ENCODE measurements at places on chromosomes 3 and 15.

DNA sequence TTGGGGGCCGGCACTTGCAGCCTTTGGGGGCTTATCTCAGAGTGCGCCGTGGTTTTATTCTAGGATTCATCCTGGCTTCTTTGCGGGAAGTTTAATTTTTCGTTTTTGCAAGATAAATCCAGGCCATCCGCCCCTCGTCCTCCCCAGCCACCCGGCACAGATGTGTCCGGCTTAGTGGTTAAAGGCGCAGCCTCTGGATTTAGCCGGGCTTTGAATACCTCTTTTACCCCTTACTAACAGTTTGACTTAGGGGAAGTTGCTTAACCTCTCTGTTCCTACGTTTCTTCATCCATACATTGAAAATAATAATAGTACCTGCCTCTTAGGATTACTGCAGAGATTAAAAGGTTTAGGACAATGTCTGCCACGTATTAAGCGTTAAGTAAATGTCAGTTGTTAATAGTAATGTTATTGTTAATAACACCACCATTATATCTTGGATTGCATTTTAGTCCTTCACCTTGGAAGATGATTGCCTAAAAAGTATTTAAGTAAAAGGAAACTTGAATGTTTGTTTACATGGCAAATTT is 714 bp downstream of the ECT2 start:
- peak; percentile 36 for DNase-seq

GRCh38 chr3:33458446-33458845 is 18.2 kb upstream of the UBP1 start:
- no peak for DNase-seq

- no peak for DNase-seq
Measured at GRCh38 chr3:77795013-77795412, 755.1 kb downstream of the ROBO2 start.

DNA sequence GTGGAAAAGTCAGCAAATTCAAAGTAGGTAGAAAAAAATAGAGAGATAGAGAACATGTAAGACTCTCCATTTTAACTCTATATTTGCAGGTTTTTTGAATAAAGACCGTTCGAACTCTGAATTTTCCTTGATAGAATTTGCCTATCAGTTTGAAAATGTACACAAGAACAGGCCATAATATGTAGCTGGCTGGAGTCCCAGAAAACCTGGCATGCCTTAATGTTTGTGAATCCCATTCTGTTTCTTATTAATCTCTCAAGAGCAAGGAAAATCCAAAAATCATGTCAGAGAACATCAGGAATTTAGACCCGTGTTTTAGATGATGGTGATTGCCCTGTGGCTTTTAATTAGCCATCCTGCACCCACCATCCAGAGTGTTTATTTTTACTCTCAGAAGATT is 7.2 kb upstream of the CFAP161 start:
- DNase-seq, result no peak

DNA sequence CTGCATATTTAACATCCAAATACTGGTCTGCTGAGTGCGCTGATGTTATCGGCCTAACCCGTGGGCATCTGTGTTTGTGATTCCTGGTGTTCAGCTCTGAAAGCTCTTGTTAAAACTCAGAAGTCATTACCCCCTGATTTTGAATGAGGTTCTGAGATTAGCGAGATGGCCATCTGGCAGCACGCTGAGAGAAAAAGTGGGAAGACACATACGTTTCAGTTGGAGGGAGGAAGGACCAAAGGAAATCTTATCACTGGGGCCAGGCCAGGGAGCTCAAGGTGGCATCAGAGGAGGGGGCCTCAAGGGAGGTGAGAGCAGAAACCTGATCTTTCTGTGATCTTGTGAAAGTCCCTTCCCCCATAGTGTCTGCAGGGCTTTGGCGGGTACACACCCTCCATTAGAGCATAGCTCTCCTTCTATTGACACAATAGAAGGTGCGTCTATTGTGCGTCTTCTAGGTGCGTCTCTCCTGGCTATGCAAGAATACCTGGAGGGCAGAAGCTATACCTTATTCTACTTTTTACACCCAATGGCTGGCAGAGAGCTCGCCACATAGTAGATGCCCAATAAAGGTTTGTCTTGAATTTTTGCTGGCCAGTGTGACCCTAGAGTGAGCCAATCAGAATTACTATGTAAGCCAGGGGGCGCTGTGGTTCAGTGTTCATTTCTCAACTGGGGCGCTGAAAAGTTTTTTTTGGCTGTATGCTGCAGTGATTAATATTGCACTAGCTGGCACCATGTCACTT is 182.4 kb downstream of the SHQ1 start:
- DNase-seq, result peak; percentile 36

DNA sequence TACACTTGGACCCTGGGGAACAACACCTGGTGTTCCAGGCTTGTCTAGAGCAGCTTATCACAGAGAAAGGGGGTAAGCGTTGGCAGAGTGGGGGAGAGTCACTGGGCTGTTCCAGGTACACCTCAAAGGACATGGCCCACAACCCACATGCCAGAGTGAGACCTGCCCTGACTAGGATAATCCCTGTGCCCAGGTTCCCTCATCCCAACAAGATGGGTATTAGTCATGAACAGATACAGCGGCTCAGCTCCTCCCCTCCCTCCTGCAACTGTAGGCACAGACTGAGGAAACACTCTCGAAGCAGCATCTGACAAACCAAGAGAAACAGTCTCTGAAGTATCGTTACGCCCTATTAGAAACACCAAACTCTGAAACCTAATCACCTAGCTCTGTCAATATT is 32.1 kb upstream of the RPS17 start:
- DNase-seq, result no peak

- no peak for DNase-seq
Measured at GRCh38 chr15:59413577-59413976, 24.4 kb upstream of the FAM81A start.

GRCh38 chr15:48584090-48584811 is 61.3 kb downstream of the FBN1 start:
- DNase-seq, result no peak

DNA sequence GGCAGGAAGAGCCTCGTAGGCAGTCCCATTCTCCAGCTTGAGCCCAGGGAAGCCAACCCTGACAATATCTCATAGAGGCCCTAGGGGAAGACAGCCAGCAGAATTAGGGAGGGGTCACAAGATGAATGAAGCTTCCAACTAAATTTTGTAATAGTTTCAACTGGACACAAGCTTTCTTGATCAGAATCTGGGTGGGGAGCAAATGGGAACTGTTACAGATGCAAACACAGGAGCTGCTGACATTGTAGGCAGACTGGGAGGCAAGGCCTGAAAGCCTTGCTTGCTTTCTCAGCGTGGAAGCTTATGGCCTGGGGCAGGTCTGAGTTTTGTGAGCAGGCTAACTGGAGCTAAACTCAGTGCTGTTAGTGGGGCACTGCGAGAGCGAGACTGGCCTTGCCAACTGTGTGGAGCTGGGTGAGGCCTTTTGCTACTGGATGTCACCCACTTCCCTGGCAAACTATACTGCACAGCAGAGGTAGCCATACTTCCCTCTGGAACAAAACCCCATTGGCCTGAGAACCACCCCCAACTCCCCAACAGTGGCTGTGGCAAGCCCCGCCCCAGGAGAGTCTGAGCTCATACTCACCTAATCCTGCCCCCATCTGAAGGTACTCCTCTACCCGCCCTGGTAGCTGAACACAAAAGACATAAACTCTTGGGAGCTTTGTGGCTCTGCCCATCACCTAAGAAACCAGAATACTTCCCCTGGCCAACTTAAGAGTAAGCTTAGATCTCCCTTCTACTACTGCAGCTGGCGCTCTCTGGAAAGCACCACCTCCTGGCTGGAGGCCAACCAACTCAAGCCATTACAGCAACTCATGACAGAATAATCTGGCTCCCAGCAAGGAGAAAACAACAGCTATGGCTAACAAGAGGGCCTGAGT is 42.9 kb downstream of the CFAP20DC start:
- no peak for DNase-seq

GRCh38 chr15:95227235-95227634 is 995.9 kb downstream of the MCTP2 start:
- DNase-seq, result no peak

GRCh38 chr3:87895983-87896382 is 162.8 kb downstream of the CGGBP1 start:
- no peak for DNase-seq

- no peak for DNase-seq
Measured at GRCh38 chr3:10553591-10554235, 48.3 kb upstream of the ATP2B2 start.

DNA sequence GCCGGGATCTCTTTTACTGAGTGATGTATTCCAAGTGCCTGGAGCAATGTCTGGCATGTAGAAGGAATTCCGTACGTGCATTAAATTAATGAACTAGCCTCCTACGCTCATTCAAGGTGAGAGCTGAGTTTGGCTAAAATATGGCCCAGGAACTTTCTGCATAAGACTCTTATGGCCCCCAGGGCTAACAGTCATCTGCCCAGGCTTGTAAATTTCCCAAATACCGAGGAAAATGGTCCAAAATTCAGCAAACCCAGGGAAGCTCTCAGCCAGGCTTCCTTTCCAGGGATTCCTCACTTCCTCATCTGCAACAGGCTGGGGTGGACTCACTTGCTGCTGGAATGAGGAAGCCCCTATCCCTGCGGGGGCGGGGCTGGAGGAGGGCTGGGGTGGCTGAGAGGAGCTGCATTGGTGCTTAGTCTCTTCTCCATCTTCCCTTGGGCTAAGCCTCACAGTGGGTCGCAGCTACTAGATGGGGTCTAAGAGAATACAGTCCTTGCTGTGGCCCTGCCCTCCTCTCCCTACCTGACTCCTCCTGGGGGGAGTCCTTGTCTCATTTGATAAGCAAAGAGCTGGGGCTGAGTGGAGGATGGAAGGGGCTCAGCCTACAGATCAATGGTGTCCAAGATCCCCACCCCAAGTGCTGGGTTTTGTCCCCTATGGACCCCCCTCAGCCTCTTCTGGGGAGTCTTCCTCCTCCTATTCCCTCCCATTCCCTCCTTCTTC is 28.5 kb upstream of the APOD start:
- DNase-seq, result peak; percentile 47

GRCh38 chr15:70362886-70363285 is 265.2 kb upstream of the TLE3 start:
- peak; percentile 48 for DNase-seq

- DNase-seq, result peak; percentile 54
Measured at GRCh38 chr3:27591312-27592210, 107.4 kb upstream of the SLC4A7 start.

- no peak for DNase-seq
Measured at GRCh38 chr3:16174389-16174788, at the start of gene GALNT15. GALNT15 (plus strand) TSS chr3:16174680; CDS start chr3:16175152, 472 bp downstream.

- no peak for DNase-seq
Measured at GRCh38 chr3:66140106-66140505, 80.7 kb upstream of the SLC25A26 start.

GRCh38 chr3:183381179-183381578 is 47.2 kb downstream of the MCF2L2 start:
- DNase-seq, result peak; percentile 94

DNA sequence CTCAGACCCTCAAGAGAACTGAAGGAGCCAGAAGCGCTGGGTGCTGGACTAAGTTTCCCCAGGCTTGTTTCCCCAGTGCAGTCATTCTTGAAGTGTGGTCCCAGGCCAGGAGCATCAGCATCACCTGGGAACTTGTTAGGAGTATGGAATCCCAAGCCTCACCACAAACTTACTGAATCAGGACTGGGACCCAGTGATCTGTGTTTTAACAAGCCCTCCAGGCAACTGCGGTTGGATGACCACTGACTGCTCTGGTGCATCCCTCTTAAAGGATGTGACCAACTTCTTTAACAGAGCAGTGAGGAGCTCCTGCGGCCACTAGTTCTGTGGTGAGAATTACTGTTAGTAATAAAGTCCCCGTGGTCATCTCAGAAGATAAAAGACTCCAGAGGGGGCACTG is 62.4 kb upstream of the DAZL start:
- DNase-seq, result no peak

- no peak for DNase-seq
Measured at GRCh38 chr3:140308535-140308934, 369.3 kb upstream of the TRIM42 start.

GRCh38 chr15:82143390-82144385 is 97.9 kb upstream of the MEX3B start:
- DNase-seq, result no peak

GRCh38 chr15:33047077-33047476 is 147.4 kb downstream of the FMN1 start:
- no peak for DNase-seq

DNA sequence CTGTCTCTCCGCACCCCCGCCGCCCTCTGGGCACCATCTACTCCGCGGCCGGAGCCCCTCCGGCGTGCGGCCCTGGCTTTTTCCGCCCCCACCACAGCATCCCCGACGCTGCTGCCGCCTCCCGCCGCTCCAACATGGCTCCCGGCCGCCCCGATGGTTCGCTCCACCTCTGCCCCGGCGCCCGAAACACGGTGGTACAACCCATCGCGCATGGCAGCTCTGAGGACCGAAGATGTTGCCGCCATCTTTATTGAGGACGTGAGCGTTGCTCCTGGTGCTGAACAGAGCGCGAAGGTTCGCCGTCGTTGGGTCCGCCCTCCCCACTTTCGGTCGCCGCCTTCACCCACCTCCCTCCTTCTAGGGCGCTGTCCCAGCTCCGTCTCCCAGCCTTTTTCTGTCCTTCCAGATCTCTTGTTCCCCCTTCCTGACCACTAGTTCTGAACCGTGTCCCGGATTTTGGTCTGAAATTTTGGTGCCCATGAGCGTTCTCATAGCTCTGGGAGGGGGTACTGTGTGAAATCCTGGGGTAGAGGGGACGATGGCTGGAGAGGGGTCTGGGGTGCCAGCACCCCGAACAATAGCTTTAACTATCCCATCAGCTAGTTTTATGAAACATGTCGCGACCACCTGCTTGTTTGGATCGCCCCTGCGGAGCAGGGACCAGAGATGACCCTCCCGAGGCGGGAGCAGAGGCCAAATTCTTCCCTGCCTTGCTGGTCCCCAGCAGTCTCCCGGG is at the start of gene CELSR3:
CELSR3 (minus strand) TSS at position 134 of the 736 bp plus-strand sequence. CDS start 252 bp downstream, outside the sequence.
- DNase-seq, result peak; percentile 76

DNA sequence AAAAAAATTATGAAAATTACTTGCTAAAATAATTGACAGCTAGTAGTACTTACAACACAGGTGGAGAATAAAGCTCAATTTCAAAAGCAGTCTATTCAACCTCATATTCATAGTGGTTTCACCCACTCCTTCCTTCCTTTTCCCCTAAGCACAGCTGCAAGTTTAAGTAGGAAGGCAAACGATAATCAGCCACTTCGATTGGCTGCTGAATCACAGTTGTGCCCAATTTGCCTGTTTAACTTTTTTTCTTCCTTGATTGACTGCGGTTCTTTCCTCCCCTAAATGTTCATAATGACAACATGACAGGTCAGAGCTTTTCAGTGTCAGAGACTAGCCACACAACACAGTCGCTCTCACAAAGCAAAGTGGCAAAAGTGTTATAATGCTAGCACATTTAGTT is 468.0 kb upstream of the GBE1 start:
- no peak for DNase-seq

DNA sequence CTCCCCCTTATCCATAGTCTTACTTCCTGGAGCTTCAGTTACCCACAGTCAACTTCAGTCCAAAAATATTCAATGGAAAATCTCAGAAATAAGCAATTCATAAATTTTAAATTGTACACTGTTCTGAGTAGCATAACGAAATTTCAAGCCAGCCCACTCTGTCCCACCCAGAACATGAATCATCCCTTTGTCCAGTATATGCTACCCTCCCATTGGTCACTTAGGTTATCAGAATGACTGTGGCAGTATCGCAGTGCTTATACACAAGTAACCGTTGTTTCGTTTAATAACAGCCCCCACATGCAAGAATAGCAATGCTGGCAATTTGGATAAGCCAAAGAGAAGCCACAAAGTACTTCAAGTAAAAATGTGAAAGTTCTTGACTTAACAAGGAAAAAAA is 325.3 kb upstream of the ADAMTS9 start:
- no peak for DNase-seq

- no peak for DNase-seq
Measured at GRCh38 chr15:71295603-71296314, 180.5 kb downstream of the THSD4 start.

- DNase-seq, result no peak
Measured at GRCh38 chr3:54563501-54564200, 364.2 kb downstream of the LRTM1 start.

Data from inflammatory macrophage treated with lipopolysaccharide for 4 hours (primary cell).